ENCODE measurements at places on chromosomes 6 and 20. TPM values are rescaled to one million over a fixed set of nuclear protein-coding genes. Genes with fewer than 3 reads are reported as not detected.

DNA sequence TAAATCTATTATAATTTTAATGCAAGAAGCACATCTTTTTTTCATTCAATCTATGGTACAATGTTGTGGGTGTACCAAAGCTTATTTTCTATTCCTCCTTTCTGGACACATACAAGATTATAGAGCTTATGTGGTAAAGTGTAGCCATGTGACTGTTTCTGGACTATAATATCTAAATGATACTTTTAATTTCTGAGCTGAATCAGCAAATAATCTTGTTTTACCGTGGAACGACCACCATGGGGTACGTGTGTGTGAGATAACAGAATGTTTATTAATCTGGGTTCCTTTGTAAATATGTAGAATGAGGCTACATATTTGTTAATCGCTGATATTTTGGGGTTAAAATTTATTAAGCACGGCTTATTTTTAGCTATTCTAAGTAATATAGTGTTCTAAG is 111.5 kb upstream of the EYS start:
- H3K27me3 ChIP-seq: no peaks in the 10 kb centered on the region
- no peaks in the 10 kb centered on the region for H3K4me1 ChIP-seq
- DNase-seq: no peak
- no peaks in the 10 kb centered on the region for H3K36me3 ChIP-seq
- no peak overlapping the region for H3K27ac ChIP-seq

- no peaks in the 10 kb centered on the region for H3K36me3 ChIP-seq
- H3K27ac ChIP-seq: peak overlapping the region; percentile 71
- peaks cover 52% of the 10 kb centered on the region for H3K4me1 ChIP-seq
- peaks cover 22% of the 10 kb centered on the region for H3K27me3 ChIP-seq
- no peak for DNase-seq
Observed at GRCh38 chr20:64052987-64053840, 3.8 kb upstream of the SOX18 start.

GRCh38 chr6:36860126-36860525 is 14.5 kb downstream of the PPIL1 start:
- H3K4me1 ChIP-seq: no peaks in the 10 kb centered on the region
- H3K36me3 ChIP-seq: no peaks in the 10 kb centered on the region
- no peak overlapping the region for H3K4me3 ChIP-seq
- DNase-seq: no peak

GRCh38 chr6:15409301-15410125 is 163.6 kb downstream of the JARID2 start:
- DNase-seq: no peak
- peaks cover 32% of the 10 kb centered on the region for H3K4me1 ChIP-seq
- no peak overlapping the region for H3K4me3 ChIP-seq
- no peaks in the 10 kb centered on the region for H3K27me3 ChIP-seq
- H3K36me3 ChIP-seq: no peaks in the 10 kb centered on the region

- no peak overlapping the region for H3K4me3 ChIP-seq
- H3K27ac ChIP-seq: no peak overlapping the region
- no peaks in the 10 kb centered on the region for H3K36me3 ChIP-seq
- no peaks in the 10 kb centered on the region for H3K27me3 ChIP-seq
- no peaks in the 10 kb centered on the region for H3K4me1 ChIP-seq
Observed at GRCh38 chr6:101276066-101276465, 117.4 kb upstream of the GRIK2 start.

The CRISP3 gene
- not detected for total RNA-seq

The TCF15 gene
- total RNA-seq: 0.52 TPM

The VIP gene
- total RNA-seq: 1.4 TPM

DNA sequence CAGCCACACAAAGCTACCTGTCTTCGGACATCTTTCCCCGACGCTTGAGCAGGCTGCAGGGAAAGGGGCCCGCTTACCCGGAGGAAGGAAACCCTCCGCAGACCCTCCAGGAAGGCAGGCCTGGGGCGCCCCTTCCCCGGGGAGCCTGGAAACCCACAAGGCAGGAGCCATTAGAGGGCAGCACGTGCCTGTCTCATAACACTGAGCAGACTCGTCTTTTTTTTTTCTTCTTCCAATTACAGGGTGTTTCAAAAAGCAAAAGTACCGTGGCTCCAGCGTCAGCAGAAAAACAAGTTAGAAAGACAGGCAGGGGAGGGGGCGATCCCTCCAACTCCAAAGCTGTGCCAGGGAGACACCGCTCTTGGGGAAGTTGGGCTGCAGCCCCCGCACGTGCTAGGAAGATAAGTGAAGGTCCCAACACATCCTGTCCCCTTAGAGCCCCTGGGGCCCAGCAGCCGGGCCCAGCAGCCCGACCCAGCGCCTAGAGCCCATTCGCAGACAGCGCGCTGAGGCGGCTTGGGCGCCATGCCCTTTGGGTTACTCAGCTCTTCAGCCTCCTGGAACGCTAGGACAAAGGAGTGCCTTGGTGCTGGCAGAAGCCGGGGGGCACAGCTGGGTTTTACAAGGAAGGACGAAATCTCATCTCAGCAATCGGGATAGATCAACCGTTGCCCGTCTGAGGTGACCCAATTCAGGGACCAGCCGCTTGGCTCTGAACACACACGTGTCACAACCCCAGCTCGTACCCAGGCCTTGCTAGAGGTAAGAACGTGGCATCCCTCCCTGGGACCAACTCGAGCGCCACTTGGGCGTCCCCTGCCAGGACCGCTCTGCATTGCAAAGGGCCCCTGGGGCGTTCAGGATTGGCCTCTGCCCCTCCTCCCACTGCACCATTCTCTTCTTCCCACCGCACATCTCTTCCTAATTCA is 136.3 kb downstream of the LY86 start:
- H3K36me3 ChIP-seq: no peaks in the 10 kb centered on the region
- peak overlapping the region; percentile 90 for H3K27ac ChIP-seq
- H3K27me3 ChIP-seq: no peaks in the 10 kb centered on the region
- H3K4me1 ChIP-seq: peaks cover 46% of the 10 kb centered on the region
- peak; percentile 88 for DNase-seq
- H3K4me3 ChIP-seq: peak overlapping the region; percentile 23

DNA sequence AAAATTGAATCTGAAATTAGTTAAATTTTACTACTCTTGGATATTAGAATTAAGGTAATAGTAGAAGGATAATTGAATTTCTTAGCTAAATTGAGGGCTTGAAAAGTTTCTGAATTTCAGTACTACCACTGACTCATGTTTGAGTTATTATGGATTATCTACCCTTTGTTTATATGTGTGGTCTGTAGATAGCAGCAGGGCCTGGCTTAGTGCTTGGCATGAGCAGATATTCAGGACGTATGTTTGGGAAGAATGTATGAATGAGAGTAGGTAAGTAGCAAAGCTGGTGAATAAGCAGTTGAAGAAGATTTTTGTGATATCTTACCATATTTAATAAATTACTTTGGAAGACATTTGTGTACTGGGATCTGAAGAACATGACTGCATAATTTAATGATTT is 152.7 kb downstream of the MACROD2 start:
- no peaks in the 10 kb centered on the region for H3K27me3 ChIP-seq
- DNase-seq: no peak
- no peak overlapping the region for H3K27ac ChIP-seq
- no peaks in the 10 kb centered on the region for H3K4me1 ChIP-seq

- peaks cover 38% of the 10 kb centered on the region for H3K4me1 ChIP-seq
- no peak overlapping the region for H3K27ac ChIP-seq
- no peak for DNase-seq
Observed at GRCh38 chr20:53929974-53930650, 140.3 kb downstream of the BCAS1 start.

The CDH22 gene
- not detected for total RNA-seq

DNA sequence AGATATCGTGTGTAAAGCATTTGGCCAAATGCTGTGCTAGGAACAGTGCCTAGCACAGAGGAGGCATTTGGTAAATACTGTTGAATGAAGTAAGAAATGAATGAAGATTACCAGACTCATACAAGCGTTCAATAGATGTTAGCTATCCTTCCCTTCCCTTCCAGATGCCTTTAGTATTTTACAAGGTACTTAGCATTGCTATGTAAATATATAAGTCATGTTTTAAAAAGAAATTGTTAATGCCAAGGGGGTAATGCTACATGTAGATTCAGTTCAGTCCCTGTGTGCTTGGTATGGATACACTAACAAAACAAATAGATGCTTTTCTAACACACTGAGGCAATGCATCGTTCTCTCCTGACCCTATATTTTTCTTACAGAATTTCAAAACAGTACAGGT is 407.2 kb downstream of the ADGRB3 start:
- H3K27me3 ChIP-seq: no peaks in the 10 kb centered on the region
- H3K4me1 ChIP-seq: no peaks in the 10 kb centered on the region
- no peaks in the 10 kb centered on the region for H3K36me3 ChIP-seq
- no peak overlapping the region for H3K4me3 ChIP-seq
- no peak for DNase-seq
- H3K27ac ChIP-seq: no peak overlapping the region

The CD40 gene
- total RNA-seq: 22.3 TPM
